ENCODE measurements at places on chromosomes 6 and 20. TPM values are rescaled to one million over a fixed set of nuclear protein-coding genes. Genes with fewer than 3 reads are reported as not detected.

Gene DEFB129
- not detected for total RNA-seq

Gene EFCAB8
- total RNA-seq: 0.51 TPM

Gene ZSCAN16
- 3.0 TPM for total RNA-seq

GRCh38 chr6:34334796-34335416 lies 57.6 kb downstream of the NUDT3 start:
- no peak for DNase-seq
- peaks cover 65% of the 10 kb centered on the region for H3K4me1 ChIP-seq
- H3K27ac ChIP-seq: peak overlapping the region; percentile 96
- no peaks in the 10 kb centered on the region for H3K27me3 ChIP-seq
- H3K4me3 ChIP-seq: no peak overlapping the region

DNA sequence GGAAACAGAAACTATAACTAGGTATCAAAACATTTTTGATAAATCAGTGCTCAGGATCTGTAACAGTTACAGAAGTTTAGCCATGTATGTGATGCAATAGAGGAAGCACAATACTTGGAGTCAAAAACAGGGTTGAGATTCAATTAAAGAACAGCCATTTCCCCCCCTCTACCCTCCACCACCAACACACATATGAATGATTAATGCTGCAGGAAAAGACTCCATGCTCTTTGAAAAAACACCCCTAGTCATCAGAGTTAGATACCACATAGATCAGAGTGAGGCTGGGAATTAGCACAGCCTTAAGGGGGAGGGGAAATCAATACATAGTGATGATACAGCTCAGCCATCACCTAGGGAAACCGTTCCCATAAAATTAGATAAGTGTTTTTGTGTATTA lies 108.9 kb upstream of the EMILIN3 start:
- peak overlapping the region; percentile 43 for H3K27ac ChIP-seq
- H3K36me3 ChIP-seq: peaks cover 13% of the 10 kb centered on the region
- H3K27me3 ChIP-seq: no peaks in the 10 kb centered on the region
- H3K4me3 ChIP-seq: no peak overlapping the region

- H3K4me1 ChIP-seq: no peaks in the 10 kb centered on the region
- no peak overlapping the region for H3K27ac ChIP-seq
- H3K27me3 ChIP-seq: peaks cover 34% of the 10 kb centered on the region
- no peaks in the 10 kb centered on the region for H3K36me3 ChIP-seq
- no peak overlapping the region for H3K4me3 ChIP-seq
- no peak for DNase-seq
These were observed 31.8 kb upstream of the PLEKHG1 start for GRCh38 chr6:150567823-150568383.

DNA sequence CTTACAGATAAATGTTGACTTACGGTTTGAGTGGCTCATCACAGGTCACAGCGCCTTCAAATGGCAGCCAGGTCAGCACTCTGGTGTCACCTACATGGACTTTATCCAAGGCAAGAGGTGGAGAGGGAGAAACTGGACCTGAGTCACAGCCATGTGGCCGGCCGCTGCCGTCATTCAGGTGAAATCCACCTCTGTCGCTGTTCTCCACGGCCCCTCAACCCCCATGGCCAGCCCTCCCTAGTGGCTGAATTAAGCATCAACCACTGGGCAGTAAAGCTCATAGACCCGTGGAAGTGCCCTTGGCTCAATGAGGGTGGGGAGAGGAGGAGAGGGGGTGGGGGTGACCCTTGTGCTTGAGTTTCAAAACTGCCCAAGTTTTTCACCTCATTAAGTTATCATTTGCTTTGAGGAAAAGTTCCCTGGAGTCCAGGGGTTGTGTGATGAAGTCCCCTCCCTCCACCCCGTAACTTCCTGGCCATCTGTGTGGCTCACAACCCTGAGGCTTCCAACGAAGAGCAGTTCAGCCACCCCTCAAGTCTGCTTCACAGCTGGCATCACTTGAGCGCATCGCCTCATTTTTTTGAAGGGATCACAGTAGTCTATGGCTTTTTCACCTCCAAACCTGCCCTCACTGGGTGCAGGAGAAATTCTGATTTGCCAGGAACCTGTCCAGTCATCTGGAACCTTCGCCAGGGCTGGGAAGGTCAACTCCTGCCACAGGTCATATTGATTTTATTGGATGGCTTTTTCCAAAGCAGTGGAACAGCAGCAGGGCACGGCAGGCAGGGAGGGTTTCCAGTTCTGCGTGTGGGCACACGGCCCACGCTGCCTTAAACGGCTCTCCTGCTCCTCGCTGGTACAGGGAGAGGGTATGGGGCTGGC lies 43.5 kb upstream of the APCDD1L start:
- H3K4me1 ChIP-seq: peaks cover 17% of the 10 kb centered on the region
- no peaks in the 10 kb centered on the region for H3K27me3 ChIP-seq
- no peak overlapping the region for H3K4me3 ChIP-seq
- no peak for DNase-seq

- peaks cover 4% of the 10 kb centered on the region for H3K36me3 ChIP-seq
- no peak overlapping the region for H3K27ac ChIP-seq
- H3K4me1 ChIP-seq: peaks cover 11% of the 10 kb centered on the region
These were observed 21.6 kb downstream of the RREB1 start for GRCh38 chr6:7129360-7129759.

GRCh38 chr6:25156123-25156522 lies 123.1 kb upstream of the CARMIL1 start:
- H3K27me3 ChIP-seq: no peaks in the 10 kb centered on the region
- H3K27ac ChIP-seq: peak overlapping the region; percentile 70
- peaks cover 16% of the 10 kb centered on the region for H3K36me3 ChIP-seq
- H3K4me3 ChIP-seq: no peak overlapping the region

DNA sequence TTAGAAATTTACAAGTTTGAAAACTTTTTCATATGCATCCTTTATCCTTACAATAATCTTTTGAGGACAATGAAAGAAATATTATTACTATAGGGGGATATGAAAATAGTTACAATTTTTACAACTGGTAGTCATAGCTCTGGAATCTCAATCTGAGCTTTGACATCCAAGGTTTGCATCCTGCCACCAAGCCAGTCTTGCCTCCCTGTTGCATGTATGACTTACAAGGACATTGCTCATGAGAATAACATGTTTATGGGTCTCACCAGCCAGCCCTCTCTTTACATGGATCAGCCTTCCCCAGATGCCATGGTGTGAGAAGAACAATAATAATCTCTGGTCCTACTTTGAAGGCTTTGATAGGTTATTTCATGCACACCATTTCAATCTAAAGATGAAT lies 67.5 kb downstream of the THEMIS start:
- DNase-seq: no peak
- H3K4me1 ChIP-seq: peaks cover 5% of the 10 kb centered on the region
- no peak overlapping the region for H3K27ac ChIP-seq
- H3K27me3 ChIP-seq: peaks cover 1% of the 10 kb centered on the region

GRCh38 chr6:10413262-10413849 lies 1.5 kb downstream of the TFAP2A start:
- peak overlapping the region; percentile 81 for H3K4me3 ChIP-seq
- H3K36me3 ChIP-seq: peaks cover 8% of the 10 kb centered on the region
- DNase-seq: no peak
- H3K27ac ChIP-seq: peak overlapping the region; percentile 49
- peaks cover 71% of the 10 kb centered on the region for H3K27me3 ChIP-seq

DNA sequence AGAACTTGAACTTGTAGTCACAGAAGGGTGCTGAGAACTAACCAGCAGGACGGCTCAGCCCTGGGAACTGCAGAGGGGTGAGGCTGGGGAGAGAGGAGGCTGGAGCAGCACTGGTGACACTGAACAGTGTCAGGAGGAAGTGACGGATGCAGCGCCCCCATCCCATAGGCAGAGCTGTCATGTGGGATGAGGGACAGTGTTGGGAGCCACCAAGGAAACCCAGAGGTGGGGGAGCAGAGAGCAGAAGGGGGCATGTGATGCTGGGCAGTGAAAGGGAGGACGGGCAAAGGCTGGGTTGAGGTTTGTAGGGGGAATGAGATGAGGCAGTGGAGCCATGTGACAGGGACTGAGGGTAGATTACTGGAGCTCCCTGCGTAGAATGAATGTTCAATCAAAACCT lies 2.1 kb downstream of the HLA-DPB1 start:
- no peak overlapping the region for H3K4me3 ChIP-seq
- peaks cover 35% of the 10 kb centered on the region for H3K27me3 ChIP-seq
- no peak overlapping the region for H3K27ac ChIP-seq
- no peaks in the 10 kb centered on the region for H3K36me3 ChIP-seq
- H3K4me1 ChIP-seq: peaks cover 12% of the 10 kb centered on the region

GRCh38 chr6:98054453-98054852 lies 771.4 kb upstream of the MMS22L start:
- H3K27me3 ChIP-seq: peaks cover 21% of the 10 kb centered on the region
- H3K4me1 ChIP-seq: no peaks in the 10 kb centered on the region
- H3K27ac ChIP-seq: no peak overlapping the region
- H3K36me3 ChIP-seq: no peaks in the 10 kb centered on the region
- no peak overlapping the region for H3K4me3 ChIP-seq
- no peak for DNase-seq

DNA sequence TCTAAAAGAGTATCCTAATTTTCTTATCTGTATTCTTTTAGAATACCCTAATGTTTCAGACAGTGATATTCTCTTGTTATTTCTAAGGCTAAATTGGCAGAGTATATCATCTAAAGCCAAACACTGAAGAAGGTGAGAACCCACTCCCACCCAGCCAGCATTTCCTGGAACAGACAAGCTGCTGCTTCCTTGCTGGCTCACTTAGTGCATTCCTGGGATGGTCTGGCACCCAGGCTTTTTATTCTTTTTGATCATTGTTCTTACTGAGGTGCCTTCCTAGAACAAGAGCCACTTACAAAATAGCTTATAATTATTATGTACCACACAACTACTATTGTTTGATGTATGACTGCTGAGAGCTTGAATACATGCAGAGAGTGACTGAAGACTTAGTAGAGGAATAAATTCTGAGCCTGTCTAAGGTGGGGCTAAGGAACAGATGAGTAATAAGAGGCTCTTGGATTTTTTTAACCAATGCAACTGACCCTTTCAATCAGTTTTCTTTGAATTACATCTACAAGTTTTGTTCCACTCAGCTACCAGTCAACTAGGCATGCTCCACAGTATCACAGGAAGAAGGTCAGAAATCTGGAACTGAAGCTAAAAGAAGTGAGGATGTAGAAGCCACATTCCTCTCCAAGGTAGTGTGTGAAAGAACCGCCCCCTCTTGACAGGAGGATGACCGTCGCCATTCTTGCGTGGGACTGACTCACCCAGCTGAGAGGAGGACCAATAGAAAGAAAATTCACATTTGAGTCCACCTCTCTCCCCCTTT lies 30.1 kb downstream of the PRPH2 start:
- H3K36me3 ChIP-seq: peaks cover 26% of the 10 kb centered on the region
- H3K27ac ChIP-seq: peak overlapping the region; percentile 50
- no peak overlapping the region for H3K4me3 ChIP-seq
- H3K27me3 ChIP-seq: no peaks in the 10 kb centered on the region

DNA sequence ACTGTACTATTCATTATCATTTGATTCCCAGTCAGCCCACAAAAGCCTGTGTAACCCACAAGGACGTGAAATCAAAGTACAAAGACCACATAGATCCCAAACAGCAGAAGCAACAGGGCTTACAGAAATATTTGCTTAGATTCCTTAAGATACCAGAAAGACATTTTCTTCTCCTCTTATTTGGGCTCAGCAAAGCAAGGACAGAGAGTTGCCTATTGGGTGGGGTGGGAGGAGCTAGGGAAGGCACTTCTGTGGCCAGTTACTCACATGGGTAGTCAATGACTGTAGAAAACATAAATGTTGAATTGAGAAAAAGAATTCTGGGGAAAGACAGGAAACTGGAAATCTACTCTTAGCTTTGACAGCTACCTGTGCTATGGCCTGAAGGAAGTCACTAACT lies 19.8 kb downstream of the PDE7B start:
- no peak overlapping the region for H3K27ac ChIP-seq
- peaks cover 19% of the 10 kb centered on the region for H3K4me1 ChIP-seq
- DNase-seq: no peak

- H3K27ac ChIP-seq: no peak overlapping the region
- no peak overlapping the region for H3K4me3 ChIP-seq
- no peak for DNase-seq
- H3K36me3 ChIP-seq: peaks cover under 1% of the 10 kb centered on the region
These were observed 117.4 kb downstream of the ADAT2 start for GRCh38 chr6:143333081-143333480.

DNA sequence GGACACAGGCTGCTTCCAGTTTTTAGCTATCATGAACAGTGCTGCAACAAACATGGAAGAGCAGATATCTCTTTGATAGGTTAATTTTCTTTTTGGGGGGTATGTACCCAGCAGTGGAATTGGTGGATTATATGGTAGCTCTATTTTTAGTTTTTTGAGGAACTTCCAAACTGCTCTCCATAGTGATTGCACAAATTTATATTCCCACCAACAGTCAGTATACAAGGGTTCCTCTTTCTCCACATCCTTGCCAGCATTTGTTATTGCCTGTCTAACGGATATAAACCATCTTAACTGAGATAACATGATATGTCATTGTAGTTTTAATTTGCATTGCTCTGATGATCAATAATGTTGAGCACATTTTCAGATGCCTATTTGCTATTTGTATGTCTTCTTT lies 237.6 kb downstream of the MMUT start:
- H3K4me1 ChIP-seq: no peaks in the 10 kb centered on the region
- no peak overlapping the region for H3K27ac ChIP-seq
- DNase-seq: no peak
- H3K36me3 ChIP-seq: peaks cover 2% of the 10 kb centered on the region

DNA sequence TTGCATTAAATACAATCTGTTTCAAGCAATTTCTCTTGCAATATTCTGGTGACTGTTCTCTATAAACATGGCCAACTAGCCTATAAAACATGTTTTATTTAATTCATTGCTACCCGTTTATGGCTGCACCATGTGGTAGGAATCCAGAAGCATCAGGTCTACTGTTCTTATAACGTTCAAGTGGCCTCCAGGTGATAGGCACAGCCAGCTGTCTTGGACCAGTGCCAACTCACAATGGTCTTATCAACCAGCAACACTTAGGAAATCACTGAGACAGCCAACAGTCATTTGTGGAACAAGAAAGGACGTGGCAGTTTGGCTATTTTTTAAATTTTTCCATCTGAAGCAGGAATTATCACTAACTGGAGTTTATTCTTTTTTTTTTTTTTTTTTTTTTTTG lies 193.6 kb downstream of the NKAIN2 start:
- H3K4me1 ChIP-seq: peaks cover 15% of the 10 kb centered on the region
- H3K4me3 ChIP-seq: no peak overlapping the region
- H3K36me3 ChIP-seq: no peaks in the 10 kb centered on the region
- DNase-seq: no peak
- H3K27ac ChIP-seq: no peak overlapping the region

DNA sequence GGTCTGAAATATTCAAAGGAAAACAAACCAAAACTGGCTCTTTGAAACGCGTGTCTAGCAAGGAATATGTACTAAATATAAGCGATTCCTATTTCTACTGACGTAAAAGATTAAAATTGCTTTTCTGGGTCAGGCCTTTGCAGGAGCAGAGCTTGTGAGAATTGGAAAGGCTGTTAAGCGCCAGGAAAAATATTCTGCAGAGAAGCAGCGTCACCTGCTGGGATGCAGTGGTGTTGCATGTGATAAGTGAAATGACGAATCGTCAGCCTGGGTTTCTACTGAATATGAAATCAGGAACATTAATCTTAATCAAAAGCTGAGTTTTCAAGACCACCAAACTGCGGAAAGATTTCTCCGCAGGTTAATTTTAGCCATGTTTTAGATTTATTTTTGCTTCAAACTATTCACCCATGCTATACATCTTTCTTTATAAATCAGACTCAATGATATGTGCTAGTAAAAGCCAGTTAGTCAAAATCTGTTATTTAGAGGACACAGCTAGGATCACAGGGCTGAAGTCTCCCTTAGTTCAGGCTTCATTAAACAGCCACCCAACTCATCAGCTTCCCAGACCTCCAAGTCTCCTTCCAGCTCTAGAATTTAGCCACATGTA lies 67.4 kb downstream of the ALDH8A1 start:
- no peak overlapping the region for H3K4me3 ChIP-seq
- H3K4me1 ChIP-seq: peaks cover 41% of the 10 kb centered on the region
- no peak overlapping the region for H3K27ac ChIP-seq
- peaks cover 3% of the 10 kb centered on the region for H3K36me3 ChIP-seq
